ENCODE measurements at places on chromosomes 7 and 10.

- no peak for DNase-seq
These were observed 238.1 kb upstream of the BMPER start for GRCh38 chr7:33667196-33667595.

DNA sequence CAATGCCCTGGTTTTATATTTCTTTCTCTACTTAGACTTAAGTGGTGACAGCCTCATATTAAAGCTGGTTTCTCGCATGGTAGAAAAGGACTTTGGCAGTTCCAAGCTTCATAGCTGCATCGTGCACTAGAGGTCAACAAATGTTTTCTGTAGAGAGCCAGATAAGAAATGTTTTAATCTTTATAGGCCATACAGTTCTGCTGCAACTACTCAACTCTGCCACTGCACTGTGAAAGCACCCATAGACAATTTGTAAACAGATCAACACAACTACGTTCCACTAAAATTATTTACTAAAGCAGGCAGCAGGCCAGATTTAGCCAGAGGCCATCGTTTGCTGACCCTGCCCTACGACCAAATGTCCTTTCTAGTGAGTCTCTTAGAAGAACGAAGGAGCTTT is 36.7 kb downstream of the CSGALNACT2 start:
- DNase-seq = no peak

DNA sequence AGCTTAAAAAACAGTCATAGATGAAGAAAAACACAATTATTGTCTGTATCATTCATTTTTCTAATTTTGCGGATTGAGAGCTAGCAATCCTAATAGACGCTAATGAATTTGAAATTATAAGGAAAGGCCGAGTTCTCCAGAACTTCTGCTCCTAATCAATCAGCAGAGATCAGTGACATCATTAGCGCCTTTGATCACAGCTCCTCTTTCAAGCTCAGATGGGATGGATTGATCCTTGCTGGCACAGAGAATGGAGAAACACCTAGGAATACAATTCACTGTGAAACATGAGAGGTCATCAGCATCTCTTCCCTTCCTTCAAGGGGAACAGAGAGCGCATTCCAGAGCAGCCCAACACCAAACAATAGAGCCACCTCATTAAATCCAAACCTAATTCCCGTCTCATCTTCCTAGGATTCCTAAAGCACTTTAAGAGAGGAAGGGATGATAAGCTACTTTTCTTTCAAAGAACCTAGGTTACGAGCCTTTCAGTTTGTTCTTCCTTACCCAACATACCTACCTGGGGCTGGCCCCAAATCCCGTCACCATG is 24.4 kb downstream of the GLI3 start:
- no peak for DNase-seq

DNA sequence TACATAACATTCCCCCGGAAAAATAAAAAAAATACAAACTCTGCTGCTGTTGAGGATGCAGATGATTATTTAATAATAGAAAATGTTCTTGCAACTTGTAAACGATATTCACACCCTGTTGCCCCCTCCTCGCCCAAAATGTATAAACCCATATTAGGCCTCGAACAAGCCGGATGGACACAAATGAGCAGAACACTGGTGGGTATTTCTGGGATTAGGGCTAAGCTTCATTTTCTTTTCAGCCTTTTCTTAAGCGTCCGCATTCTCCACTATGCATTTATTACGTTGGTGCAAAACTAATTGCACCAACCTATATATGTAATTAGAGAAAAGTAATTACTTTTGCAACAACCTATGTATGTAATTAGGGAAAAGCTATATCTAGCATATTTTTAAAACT is 349 bp upstream of the GNG11 start:
- DNase-seq = no peak

- peak; percentile 45 for DNase-seq
These were observed 166.2 kb upstream of the ASAH2 start for GRCh38 chr10:50417486-50417885.

DNA sequence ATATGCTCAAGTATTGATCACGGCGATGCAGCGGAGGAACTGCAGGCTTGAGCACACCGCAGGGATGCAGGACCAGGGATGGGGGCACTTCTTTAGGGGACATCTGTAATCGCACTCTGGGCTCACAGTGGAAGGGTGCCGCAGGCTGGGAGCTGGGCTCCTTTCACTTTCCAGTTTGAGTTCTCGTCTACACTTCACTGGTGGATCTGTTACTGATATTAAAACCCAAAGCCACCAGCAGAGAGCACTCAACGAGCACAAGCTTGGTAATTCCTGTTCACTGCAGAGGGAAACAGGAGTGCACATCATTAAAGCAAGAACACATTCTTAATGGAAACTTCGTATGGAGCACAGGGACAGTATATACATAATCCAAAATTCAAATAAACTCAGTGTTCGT is 91.3 kb downstream of the PARD3 start:
- peak; percentile 38 for DNase-seq

DNA sequence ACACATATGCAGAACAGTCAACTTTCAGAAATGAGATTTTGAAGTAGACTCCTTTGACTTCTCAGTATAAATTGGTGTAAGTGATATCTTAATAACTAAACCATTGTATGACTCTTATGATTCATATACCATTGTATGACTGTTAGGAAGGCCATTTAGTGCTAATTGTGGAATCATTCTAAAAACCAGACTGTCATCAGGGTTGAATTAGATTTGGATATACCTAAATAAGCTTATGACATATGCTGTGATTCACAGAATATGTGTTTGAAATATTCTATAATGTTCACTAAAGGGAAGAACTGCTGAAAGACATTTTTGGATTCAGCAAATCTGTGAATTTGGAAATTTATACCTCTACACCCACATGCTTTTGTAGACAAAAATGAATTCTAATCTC is 438.1 kb downstream of the MDFIC start:
- DNase-seq = no peak

DNA sequence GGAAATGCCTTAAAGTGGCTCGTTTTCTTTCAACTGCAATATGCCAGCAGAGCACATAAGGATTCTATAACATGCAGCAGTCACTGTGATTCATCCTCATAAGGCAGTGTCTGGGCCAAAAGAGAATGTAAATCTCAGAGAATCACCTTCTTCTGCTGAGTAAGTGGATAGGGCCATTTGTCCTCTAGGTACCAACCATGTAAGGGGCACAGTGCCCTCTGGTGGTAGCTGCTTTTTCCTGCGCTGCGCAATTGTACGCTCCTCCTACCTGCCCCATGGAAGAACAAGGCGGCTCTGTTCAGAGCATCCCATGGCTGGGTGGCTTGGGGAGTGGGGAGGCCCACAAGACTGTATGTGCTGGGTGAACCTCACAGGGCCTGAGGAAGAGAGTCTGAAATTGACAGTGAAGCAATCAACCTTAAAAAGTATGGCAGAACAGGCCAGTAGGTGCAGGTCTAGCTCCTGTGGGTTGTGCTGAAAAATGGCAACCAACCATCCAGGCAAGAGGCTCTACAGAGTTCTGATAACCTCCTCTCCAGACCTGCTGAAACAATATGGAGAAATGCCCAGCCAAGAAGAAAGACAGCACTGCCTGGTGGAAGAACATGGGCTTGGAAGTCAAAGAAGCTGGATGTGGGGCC is 78.6 kb upstream of the C10orf90 start:
- DNase-seq = peak; percentile 66

- peak; percentile 61 for DNase-seq
These were observed 354.2 kb downstream of the DNAJB6 start for GRCh38 chr7:157690833-157691585.

GRCh38 chr7:77352665-77353406 is 63.3 kb downstream of the GSAP start:
- DNase-seq = no peak

DNA sequence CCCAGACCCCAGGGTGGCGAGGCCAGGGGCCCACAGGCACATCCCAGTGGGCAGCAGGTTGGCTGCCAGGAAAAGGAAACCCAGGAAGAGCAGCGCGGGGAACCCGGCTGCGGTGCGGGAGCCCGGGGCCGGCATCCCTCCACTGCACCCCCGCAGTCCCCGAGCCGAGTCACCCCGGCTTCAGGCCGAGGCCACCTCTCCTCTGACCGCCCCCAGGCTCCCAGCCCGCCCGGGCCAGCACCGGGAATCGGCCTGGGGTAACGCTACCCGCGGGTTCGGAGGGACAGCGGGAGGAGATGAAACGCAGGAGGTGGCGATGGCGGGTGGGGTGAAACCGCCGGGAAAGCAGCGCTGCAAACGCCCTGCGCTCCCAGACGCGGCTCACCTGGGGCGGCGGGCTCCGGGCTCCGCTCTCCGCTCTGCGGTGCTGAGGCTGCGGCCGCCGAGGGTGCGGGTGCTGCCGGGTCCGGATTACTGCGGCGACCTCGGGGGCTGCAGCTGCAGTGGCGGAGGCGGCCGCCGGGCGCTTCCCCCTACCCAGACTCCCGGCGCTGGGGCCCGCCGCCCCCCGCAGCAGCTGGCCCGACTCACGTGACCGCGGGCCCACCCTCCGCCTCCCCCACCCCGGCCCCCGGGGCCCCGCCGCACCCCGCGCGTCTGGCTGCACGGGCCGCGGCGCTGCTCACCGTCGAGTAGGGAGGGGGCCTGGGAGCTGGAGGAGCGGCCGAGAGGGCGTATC is at the start of gene SCRN1:
Gene SCRN1 (minus strand): TSS at position 545 of the 739 bp plus-strand sequence. CDS start 20,734 bp downstream, outside the sequence.
- peak; percentile 71 for DNase-seq

GRCh38 chr10:26844396-26844975 is 16.3 kb downstream of the ABI1 start:
- no peak for DNase-seq

- DNase-seq = no peak
These were observed 254.3 kb upstream of the CACNA2D1 start for GRCh38 chr7:82697897-82698296.

DNA sequence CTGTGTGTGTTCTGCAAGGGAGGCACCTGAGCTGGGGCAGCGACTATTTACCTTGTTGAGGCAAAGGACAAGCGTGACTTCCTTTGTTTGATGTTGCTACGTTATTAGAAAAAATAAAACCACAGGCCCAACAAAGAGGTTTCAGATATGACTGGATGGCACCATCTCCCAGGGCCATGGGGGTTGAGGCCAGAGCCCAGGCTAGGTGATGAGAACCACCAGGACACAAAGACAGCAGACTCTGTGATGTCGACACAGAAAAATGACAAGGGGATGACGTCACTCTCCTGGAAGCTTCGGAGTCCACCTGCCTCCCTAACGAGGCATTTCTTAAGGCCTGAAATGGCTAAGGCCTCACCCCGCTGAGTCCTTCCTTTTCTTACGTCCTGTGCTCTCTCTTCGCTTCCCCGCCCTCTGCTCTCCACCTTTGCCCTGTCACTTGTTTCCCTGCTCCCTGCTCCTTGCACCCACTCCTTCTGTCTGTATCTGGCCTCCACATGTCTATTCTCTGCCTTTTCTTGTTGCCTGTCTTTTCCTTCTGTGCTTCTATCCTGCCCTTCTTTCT is 83.0 kb upstream of the ADRB1 start:
- DNase-seq = no peak

- DNase-seq = no peak
These were observed 10.0 kb upstream of the ICA1 start for GRCh38 chr7:8271960-8272359.

DNA sequence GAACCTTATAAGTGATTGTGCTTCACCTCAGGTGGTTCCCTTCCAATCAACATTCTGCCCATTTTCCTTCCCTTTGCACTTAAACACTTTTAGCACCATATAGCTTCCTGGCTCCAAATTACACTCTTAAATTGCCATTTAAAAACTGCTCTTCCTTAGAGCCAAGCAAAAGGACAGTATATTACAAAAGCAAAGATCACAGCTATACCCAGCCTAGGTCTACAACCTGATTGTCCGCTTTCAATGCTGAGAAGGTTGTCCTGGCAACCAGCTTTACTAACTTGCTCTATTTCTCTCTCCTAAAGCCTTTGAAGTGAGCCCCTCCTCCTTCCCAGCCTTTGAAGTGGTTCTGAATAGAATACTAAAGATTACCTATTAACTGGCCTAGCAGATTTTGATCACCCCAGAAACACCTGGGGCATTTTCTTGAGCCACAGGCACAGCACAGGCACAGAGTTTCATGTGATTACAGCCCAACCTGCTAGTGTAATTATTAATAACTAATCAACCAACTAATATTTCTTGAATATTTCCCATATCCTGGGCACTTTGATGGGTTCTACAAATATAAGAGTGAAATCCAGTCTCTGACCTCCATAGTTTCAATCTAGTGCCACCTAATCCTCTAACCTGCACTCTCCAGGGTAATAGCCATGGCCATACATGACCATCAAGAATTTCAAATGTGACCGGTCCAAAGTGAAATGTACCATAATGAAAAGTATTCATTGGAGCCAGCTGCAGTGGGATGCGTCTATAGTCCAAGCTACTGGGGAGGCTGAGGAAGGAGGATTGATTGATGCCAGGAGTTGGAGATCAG is 63.6 kb upstream of the TRIM24 start:
- DNase-seq = no peak

DNA sequence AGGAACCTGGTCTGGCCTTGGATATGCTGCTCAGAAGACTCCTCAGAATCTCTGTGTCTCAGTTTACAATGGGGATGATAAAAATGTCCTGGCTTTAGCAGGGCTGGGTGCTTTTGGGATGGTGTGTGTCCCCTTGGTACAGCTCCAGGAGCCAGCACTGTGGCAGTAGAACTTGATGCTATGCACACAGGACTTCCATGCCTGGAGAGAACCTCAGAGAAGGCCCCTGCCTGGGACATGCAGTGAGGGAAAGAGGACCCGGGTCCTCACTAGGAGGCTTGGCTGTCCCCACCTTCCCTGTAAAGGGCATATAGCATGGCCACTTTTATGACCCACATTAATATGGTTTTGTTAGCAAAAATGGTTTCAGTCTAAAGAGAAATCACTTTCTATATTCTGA is 100.5 kb downstream of the GLRX3 start:
- no peak for DNase-seq

DNA sequence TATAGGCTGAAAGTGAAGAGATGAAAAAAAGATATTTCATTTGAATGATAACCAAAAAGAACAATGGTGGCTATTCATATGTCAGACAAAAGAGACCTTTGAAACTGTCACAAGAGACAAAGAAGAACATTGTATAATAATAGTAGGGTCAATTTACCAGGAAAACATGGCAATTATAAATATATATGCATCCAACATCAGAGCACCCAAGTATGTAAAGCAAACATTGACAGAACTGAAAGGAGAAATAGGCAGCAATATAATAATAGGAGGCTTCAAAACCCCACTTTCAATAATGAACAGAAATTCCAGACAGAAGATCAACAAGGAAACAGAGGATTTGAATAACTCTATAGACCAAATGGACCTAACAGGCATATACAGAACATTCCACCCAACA is 876.2 kb downstream of the GRID1 start:
- no peak for DNase-seq

DNA sequence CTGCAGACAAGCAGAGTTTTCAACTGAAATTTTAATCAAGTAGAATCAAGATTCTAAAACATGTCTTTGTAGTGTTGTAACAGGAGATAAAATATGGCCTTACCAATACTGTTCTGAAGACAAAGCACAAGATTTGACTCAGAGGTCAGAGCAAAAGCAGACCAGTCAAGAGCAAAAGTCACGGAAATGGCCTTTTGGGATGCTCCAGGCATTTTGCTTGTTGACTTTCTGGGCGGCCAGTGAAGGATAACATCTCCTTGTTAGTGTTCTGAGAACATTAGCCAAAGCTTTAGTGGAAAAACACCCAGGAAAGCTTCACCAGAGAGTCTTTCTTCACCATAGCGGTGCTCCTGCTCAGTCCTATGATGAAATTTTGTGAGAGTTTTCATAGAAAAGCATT is 590.6 kb downstream of the ARL4A start:
- no peak for DNase-seq

GRCh38 chr7:3431306-3431705 is 130.3 kb downstream of the SDK1 start:
- DNase-seq = no peak

Data from tibial artery (tissue), 4 donors.